ENCODE measurements at places on chromosomes 1 and 21.
A peak's percentile ranks its signal among the peaks of the same experiment; 100 is the strongest.

DNA sequence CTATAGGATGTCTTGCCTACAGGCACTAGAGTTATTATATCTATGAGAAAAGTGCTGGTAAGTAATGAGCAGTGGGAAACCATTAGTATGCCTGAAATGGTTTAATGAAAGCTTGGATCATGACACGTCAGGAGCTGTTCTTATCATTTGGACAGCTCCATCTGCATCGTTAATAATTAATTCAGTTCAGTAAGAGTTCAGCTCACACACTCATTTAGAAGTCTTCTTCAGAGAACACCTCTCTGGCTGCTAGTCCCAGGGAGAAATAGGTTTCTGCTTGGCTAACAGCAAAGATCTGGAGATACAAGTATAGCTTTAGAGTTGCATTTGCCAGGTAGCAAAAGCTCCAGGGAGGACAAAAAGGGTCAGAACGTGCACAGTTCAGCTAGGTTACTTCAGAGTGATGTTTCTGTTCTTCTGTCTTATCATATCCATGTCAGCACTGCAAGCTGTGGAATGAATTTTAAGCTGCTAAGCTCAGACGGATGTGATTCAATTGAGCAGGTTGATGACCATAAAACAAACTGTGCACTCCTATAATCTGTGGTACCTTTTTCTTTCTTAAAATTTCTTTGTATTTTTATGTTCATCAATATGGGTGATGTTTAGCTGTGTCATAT is 173.6 kb downstream of the ADGRL2 start:
- DNase-seq, result no peak

DNA sequence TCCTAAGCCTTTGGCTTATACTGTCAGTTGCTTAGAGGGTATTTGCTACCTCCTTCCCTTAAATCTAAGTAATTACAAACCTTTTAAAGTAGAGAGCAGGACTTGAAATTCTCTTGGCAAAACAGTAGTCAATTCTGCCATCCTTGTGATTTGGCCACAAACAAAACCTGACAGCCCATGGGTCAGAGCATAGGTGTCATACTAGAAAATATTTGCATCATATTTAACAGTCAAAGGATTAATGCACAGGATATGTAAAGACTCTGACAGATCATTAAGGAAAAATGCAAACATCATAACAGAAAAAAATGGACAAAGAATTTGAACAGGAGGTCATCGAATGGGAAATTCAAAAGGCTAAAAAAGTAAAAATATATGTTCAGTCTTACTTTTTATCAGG is 50.5 kb downstream of the ZFYVE9 start:
- no peak for DNase-seq

GRCh38 chr21:42453224-42453985 is 42.6 kb downstream of the RSPH1 start:
- no peak for DNase-seq

- DNase-seq, result no peak
These were observed 41.7 kb downstream of the EYA3 start for GRCh38 chr1:28046716-28047115.

GRCh38 chr1:109556563-109556962 is 8.1 kb downstream of the GNAI3 start:
- DNase-seq, result no peak

DNA sequence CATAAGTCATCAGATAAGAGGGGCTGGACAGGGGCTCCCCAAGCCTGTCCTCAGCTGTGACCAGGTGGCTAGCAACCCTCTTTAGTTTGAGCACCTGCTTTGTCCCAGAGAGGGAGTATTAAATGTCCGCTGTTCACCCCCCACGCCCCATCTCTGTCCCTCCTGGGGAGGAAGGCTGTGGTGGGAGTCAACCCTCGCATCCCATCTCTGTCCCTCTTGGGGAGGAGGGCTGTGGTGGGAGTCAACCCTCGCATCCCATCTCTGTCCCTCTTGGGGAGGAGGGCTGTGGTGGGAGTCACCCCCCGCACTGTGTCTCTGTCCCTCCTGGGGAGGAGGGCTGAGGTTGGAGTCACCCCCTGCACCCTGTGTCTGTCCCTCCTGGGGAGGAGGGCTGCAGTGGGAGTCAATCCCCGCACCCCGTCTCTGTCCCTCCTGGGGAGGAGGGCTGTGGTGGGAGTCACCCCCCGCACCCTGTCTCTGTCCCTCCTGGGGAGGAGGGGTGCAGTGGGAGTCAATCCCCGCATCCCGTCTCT is 72.6 kb upstream of the ABCG1 start:
- no peak for DNase-seq

DNA sequence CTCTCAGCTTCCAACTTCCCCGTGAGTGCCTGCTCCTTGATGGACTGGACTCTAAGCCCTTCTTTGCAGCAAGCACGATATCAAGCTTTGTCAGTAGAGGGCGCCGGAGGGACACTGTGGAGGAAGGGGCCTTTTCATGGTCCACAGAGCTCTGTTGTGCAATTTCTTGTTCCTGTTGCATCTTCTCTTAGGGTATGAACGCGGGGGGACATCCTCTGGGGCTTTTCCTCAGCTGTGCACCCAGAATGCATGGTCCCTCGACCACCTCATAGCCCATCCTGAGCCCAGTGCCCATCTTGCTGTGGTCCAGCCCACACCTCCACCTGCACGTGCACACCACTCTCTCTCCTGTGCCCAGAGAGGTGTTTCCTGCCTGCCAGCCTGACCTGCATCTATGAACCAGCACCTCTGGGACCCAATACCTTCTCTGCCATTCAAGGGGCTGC is 556.8 kb downstream of the PTPRU start:
- DNase-seq, result peak; percentile 17

DNA sequence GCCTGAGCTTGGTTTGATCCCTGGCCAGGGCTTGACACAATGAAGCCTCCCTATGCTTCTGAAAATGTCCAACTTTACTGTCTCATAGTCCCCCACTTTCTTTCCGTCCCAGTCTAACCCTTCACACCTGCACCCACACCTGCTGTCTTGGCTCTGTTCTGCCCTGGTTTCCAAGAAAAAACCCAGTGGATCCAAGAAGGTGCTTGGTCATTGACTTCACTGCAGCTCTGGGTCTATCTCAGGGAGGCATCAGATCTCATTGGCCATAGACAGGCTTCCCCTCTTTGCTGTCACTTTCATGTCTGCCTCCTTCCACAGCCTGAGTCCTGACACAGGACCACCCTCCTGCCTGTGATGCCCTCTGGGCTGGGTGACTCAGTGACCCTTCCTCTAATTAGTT is 37.8 kb upstream of the ETV3 start:
- DNase-seq, result no peak

- no peak for DNase-seq
These were observed 161.7 kb downstream of the FCRL5 start for GRCh38 chr1:157390651-157391050.

DNA sequence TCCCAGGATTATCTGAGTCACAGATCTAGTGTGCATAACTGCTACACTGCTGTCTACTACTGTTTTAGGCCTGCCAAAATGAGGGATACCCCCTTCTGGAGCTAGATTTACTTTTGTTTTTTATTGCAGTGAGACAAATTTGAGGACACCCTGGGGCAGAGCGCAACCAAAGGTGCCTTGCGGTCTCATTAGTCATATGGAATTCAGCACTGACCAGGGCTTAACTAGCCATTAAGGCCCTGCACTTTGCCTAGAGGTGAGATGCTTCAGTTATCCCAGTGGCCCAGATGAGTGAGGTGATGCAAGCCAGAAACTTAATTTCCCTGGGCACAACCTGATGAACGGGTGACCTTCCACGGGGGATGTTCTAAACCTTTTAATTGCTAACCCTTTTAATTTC is 998 bp upstream of the SPAG17 start:
- no peak for DNase-seq

DNA sequence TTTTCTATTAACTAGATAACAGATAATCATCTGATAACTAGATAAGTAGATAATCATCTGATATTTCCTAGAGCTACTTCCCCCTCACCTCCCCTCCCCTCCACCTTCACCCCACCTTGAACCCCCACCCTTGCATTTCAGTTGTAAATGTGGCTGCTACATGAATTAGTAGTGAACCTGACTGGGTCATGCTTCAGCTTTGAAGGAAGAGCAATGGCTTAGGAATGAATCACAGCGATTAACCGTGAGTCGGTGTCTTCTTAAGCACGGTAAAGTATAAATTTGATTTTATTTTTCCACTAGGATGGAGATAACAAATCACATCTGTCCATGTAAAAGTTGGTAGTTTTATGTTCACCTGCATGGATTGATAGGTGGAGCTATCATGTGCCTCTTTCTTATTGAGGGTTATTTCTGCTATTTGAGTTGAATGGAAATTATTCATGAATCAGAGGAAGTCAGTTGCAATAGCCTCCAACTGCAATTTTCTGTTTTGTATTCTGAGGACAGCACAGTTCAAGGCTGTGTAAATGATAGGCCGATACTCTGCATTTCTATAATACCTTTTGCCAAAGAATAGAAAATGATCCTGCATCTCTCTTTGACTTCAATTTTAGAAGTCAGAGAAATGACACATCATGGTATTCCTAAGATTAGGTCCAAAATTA is 235.0 kb downstream of the PTGER3 start:
- no peak for DNase-seq

DNA sequence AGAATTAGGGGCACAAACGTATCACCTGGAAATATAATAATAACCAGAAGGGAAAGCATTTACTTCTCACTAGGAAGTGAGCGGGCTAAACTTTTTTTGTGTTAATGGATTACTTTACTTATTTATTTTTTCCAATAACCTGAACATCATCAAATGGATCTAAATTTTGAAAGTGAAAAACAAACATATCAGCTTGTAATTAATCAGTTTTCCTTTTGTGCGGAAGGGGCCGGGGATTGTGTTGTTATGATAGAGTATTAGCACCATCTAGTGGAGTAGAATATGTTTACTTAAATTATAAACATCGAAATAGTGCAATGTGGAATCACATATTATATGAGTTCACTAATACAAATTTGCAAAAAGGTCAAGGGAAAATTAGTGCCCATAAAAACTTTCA is 9.0 kb downstream of the CFH start:
- DNase-seq, result no peak

GRCh38 chr1:59028048-59028447 is 244.2 kb upstream of the JUN start:
- no peak for DNase-seq

- DNase-seq, result no peak
These were observed 543 bp upstream of the MARK1 start for GRCh38 chr1:220527279-220527907.

DNA sequence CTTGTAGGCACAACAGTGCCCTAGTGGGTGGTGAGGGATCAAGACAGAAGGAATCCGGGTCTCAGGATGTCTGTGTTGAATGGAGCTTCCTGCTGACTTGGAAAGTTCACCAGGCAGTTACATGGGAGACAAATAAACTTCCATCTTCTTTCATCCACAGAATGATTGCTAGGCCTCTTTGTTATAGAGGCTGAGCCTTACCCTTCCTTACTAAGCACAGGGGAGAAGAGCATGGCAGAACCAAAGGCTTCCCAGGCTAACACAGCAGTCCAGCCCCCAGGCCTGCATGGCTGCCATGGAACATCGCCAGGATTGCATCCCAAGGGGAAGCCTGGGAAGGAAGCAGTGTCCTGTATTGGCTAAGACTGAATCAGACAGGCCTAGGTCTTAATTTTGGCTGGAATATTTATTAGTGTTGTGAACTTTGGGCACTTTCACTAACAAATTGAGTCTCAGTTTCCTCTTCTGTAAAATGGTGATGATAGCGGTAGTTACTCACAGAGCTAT is 18.7 kb downstream of the HEYL start:
- DNase-seq, result no peak

DNA sequence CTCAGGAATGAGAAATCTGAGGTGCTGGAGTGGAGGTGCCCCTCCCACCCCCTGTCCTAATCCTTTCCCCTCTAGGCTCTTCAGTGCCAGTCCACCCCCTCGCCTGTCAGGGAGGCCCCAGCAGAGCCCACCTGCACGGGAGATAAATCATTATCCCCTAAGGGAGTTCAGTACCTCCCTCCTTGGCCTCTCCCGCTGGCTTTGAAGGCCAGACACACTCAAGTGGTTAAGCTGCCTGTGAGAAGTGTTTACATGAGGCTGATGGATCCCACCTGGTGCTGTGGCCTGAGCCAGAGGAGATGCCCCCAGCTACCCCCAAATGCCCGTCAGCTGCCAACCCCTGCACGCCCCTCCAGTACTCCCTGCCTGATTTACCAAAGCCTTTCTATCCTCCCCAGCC is 3.7 kb downstream of the RSPO1 start:
- DNase-seq, result no peak

DNA sequence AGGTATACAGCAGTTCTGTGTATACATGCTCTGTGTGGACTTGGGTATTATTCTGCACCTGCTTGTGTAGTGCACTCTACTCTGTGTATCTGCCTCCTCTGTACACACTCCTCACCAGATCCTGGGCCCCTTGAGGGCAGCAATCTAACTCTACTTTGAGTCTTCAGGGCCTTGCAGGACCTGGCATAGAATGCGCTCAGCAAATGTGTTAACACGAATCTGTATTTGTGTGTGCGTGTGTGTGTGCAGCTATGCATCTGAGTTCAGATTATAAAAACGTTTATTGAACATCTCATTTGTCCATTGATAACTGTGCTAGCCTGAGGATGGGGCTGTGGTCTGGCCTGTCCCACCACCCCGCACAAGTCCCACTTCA is 3.9 kb upstream of the MEF2D start:
- no peak for DNase-seq

- DNase-seq, result no peak
These were observed 1829.2 kb downstream of the NCAM2 start for GRCh38 chr21:22827422-22827821.

- no peak for DNase-seq
These were observed 36.0 kb upstream of the DHCR24 start for GRCh38 chr1:54922921-54923421.

- no peak for DNase-seq
These were observed 74.4 kb upstream of the TIAM1 start for GRCh38 chr21:31418377-31419001.

GRCh38 chr1:170929412-170929834 is 5.9 kb upstream of the MROH9 start:
- DNase-seq, result no peak

DNA sequence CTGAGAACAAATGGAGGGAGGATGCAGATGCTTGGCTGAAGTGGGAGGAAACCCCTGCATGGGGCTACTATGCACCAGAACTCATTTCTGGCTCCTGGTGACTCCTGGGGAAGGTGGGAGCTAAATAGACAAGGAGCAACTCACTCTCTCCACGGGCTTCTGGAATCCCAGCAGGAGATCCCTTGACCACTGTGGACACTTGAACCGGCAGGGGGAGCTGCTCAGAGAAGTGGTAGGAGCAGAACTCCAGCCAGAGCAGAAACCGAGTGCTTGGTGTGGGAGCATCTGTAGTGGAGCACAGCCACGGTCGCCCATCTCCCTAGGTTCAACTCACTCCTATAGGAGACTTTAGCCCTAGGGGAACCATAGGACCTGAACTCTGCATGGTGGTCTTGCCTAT is 205.6 kb upstream of the GJB5 start:
- DNase-seq, result no peak

- DNase-seq, result no peak
These were observed 20.3 kb downstream of the FASLG start for GRCh38 chr1:172679000-172679772.

Measured in activated T-cell treated with anti-CD3 and anti-CD28 coated beads, Interleukin-2, amount 50 U/mL, for 4 hours (primary cell).